ENCODE measurements at places on chromosomes 2 and 18.

DNA sequence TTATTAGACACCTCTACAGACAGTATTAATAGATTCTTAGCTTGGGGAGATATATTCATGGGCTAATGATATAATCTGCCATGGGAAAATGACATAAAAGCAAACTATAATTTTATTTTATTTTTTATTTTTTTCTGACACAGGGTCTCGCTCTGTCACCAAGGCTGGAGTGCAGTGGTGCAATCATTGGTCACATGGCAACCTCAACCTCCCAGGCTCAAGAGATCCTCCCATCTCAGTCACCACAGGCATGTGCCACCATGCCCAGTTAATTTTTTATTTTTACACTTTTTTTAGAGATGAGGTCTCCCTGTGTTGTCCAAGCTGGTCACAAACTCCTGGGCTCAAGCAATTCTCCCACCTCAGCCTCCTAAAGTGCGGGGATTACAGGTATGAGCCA is 39.3 kb downstream of the RTN4 start:
- DNase-seq = no peak

DNA sequence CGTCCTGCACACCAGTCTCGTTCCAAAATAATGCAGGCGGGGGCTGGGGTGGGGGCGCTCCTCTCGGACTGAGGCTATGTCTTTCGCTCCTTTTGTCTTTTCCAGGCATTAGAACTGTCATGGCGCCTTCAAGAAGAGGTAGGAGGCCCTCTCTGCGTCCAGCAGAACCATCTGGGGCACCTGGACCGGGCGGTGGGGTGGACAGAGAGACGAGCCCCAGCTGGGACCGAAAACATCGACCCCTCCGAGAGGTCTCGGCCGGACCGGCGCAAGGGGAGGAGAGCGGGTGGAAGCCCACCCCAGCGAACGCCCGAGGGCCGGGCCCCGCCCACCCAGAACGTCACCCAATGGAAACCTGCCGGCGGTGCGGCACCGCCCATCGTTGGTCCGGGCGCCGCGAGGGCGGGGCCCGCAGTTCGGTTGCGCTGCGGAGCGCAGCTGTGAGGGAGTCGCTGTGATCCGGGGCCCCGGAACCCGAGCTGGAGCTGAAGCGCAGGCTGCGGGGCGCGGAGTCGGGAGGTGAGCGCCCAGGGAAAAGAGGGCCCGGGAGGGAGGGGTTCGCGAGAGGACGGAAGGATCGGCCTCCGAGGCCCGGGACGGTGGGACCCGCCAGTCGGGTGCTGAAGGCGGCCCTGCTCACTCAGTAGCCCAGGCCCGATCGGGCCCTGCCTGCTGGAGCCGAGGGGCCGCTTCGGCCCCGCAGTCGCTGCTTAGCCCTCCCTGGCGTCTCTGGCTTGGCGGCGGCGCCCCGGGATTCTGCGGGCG is at the start of gene NRBP1:
TSS of gene NRBP1 (plus strand) at position 419 of the 765 bp plus-strand sequence. CDS start 4,643 bp downstream, outside the sequence.
- DNase-seq = peak; percentile 89

- DNase-seq = no peak
Observed at GRCh38 chr2:159187106-159187505, 99.4 kb downstream of the WDSUB1 start.

DNA sequence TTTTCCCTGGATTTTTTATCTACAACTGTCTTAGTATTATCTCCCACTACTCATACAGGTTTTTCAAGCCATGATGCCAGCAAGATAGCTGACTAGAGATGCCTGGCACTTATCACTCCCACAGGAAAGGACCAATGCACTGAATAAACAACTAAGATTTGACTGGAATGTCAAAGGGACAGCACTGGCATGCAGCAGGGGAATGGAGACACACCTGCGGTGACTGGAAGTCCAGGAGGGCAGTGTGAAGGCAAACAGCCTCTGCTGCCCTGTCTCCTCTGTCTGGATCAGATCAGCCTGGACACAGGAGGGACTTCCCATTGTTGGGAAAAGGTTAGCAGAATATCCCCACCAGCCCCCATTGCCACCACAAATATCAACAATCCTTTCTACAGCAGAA is 85.1 kb downstream of the TMEM237 start:
- DNase-seq = no peak

GRCh38 chr2:64946769-64947247 is 42.4 kb upstream of the SLC1A4 start:
- no peak for DNase-seq

GRCh38 chr2:178473931-178474330 is 4.5 kb downstream of the FKBP7 start:
- no peak for DNase-seq

GRCh38 chr2:153519257-153519875 is 40.8 kb upstream of the RPRM start:
- DNase-seq = no peak

DNA sequence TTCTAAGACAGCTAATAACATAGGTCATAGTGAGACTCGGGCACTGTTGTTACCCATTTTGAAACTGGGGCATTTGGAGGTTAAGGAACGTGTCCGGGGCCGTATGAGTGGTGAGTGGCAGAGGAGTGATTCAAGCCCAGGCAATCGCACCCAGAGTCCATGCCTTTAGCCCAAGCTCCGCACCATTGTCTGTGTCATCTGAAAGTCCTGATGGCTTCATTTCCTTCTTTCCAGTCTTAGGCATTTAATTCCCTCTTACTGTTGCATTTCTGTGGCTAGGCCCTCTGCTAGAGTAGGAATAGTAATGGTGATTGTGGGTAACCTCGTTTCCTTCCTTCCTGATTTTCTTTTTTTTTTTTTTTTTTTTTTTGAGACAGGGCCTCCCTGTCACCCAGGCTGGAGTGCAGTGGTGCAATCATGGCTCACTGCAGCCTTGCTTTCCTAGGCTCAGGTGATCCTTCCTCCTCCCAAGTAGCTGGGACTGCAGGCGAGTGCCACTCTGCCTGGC is 49.8 kb upstream of the ASB1 start:
- no peak for DNase-seq

DNA sequence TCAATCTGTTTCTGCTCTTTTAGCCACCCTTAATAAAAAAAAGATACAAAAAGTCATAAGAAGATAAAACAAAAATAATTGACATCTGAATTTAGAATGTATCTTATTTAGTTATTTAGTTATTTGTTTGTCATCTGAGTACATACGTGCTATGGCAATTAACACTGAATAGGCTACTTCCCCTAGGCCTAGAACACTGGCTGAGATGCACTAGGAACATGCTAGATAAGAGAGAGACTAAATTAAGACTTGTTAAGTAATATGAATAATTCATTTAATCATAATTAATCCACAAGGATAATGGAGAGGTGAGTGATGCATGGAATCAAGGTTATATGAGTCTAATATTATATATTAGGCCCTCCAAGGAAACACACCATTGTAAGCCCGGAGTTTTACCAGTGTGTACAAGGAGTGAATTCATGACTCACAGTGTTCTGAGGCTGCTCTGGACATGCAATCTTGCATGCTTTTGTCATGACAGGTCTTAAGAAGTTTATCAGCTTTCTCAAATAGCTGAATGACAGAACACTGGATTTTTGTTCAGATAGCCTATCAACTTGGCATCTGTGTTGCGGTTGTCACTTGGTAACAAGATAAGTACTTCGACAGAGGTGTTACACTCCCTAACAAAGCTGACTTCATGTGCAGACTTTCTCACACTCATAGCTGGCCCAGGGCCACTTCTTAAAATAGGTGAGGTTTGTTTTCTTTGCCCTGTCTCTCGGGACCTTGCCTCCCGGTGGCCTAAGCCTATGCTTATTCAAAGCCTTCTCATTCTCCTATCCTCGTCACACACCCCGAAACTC is 5.0 kb upstream of the SERPINB2 start:
- DNase-seq = no peak

DNA sequence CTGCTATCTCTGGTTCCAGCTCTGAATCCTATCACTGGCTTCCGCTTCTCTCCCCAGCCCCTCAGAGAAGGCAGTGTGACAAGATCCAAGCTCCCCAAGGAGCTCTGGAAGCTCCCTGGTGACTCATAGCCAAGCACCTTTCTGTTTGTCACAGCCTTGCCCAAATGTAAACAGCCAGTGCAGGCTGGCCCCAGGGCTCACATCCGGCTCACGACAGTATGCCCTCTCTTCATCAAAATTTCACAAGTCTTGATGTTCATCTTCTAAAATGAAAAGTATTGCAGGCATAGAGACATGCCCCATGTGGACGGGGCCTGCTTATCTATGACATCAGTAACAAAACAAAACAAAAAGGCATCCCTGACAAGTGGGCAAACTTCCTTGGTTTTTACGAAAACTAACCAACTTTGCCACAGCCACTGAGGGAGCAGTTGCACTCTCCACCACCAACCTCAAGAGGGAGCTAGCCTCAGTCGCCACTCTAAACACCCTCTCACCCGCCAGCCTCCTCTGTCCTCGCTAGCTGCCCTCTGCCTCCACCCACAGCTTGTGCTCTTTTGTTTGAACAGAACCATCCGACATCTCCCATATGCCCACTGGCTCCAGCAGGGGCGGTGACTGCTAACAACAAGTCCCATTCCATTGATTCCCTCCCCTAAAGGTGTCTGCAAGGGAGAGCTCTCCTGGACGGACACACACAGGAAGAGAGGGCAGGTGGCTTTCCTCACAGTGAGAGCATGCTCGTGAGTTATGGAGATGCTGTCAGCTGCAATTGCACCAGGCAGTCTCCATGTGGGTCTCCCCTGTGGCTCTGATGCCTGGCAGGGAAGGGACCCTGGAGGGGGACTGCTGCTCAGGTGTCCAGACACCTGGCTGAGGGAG is 71.0 kb upstream of the DAPL1 start:
- DNase-seq = no peak

- no peak for DNase-seq
Observed at GRCh38 chr2:60934165-60934722, 52.9 kb downstream of the REL start.

GRCh38 chr18:56851774-56852173 is 200.6 kb downstream of the WDR7 start:
- DNase-seq = no peak

- DNase-seq = peak; percentile 3
Observed at GRCh38 chr2:202032846-202033316, 774 bp upstream of the FZD7 start.

DNA sequence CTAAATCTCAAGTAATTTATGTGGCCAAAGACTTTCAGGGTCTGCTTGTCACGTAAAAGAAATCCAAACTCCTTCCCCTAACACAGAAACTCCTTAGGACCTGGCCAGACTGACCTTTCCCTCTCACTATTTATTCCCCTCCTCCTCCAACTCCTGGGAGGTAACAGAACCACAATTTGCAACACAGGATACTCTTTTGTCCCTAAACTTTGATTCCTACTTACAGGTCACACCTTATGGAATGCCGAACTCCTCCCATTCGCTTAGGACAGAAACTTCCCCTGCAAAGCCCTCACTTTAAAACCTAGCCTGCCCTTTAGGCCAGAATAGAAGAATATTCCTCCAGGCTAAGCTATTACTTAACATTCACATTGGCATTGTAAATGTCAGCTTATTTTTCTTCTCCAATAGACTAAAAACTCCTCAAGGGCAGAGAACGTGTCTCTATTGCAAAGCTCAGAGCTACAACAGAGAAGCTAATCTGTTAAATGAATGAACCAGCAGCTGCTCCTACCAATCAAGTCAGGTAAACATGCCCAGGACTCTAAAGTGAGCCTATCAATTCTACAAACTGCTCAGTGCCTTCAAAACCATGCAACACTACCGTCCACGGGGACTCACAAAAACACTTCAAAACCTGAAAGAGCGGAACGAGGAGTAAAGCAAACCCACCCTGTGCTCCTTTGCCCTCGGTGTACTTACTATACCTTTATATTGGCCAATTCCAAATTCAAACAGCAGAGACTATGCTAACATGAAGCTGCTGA is 6.1 kb downstream of the INO80D start:
- DNase-seq = no peak

DNA sequence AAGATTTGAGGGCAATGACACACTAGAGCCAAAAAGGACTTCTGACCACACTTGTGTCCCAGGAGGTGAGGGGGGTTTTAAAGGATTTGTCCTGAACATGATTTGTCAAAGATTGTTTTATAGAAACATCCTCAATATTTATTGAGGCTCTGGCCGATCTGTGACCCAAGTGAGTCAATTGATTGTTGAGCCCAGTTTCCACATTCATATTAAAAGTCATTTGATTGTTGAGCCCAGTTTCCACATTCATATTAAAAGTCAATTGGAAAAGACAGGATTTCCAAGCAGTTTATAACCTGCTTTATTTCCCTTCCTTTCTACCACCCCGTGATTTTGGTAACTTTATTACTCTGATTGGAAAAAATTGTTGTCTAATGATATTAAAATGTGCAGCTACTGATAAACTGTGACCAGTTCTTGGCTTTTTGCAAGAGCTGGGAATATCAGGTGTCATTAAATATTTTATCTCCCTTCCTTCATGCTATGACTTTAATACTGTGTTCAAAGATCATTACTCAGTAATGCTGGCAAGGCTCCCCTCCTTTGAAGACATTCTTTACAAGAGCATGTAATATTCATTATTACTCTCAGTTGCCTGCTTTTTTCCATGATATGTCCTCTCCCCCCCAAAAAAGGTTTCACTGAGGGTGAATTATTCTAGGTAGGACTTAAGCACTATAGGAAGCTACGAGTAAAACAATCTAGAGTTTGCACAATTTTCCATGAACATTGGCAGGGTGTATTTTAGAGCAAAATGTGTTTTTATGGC is 75.3 kb downstream of the HRH4 start:
- no peak for DNase-seq

DNA sequence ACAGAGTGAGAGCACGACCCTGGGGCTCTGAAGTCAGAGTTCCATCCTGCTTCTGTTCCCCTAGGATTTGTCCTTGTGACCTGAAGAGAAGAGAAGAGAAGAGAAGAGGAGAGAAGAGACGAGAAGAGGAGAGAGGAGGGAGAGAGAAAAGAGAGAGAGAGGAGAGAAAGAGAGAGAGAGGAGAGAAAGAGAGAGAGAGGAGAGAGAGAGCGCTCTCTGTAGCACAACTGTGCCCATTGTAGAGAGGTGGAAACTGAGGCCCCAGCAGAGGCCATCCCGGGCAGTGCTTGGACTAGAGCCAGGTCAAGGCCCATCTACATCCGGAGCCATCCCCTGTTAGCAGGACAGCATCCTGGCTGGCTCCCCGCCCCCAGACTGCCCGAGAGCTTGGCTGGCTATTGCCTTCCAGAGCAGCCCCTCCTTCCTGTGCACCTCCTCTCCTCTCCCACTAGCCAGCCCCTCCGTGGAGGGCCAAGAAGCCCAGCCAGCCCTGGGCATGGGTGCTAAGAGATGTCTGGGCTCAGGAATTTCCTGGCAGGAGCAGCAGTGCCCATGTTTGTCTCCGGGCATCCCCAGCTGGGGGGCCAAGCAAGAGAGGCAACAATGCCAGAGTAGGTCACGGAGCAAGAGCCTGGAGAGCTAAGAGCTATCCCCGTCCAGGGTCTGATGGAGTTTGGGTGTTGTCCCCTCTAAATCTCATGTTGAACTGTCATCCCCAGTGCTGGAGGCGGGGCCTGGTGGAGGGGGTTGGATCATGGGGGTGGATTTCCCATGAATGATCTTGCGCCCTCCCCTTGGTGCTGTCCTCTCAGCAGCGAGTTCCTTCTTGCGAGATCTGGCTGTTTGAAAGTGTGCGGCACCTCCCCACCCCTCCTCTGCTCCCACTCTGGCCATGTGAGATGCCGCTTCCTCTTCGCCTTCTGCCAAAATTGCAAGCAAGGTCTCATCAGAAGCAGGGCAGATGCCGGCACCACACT is 18.2 kb upstream of the GPR55 start:
- peak; percentile 37 for DNase-seq

- no peak for DNase-seq
Observed at GRCh38 chr18:72206814-72207213, 337.3 kb downstream of the CBLN2 start.
